GM13977 (cell line): ENCODE measurements at places on chromosomes 3 and 15.

DNA sequence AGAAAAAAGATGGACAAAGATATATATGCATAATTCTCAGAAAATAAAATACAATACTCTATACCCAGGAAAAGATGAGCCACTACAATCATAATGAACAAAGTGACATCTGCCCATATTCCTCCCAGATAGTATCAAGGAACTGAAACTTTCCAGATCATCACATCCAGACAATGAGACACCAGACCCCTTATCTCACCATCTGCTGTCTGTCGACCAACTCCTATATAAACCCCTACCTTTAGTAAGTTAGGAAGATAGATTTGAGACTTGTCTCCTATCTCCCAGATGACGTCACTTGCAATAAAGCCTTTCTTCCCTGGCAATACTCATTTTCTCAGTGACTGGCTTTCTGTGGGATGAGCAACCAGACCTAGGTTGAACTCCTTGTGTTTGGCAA, 1071.6 kb downstream of the PLOD2 start:
- DNase-seq = no peak

- DNase-seq = no peak
These were observed 12.0 kb downstream of the TKT start for GRCh38 chr3:53243785-53244184.

DNA sequence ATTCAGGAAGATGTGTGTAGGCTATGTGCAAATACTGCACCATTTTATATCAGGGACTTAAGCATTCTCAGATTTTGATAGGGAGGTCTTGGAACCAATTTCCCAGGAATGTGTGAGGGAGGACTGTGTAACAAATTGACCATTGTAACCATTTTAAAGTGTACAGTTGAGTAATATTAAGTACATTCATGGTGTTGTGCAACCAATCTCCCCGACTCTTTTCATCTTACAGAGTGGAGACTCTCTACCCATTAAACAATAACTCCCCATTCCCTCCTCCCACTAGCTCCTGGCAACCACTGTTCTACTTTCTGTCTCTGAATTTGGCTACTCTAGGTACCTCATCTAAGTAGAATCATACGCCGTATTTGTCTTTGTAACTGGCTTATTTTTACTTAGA, 5.1 kb downstream of the RCN2 start:
- no peak for DNase-seq

GRCh38 chr15:41999290-42000285, 21.3 kb downstream of the PLA2G4E start:
- DNase-seq = no peak

DNA sequence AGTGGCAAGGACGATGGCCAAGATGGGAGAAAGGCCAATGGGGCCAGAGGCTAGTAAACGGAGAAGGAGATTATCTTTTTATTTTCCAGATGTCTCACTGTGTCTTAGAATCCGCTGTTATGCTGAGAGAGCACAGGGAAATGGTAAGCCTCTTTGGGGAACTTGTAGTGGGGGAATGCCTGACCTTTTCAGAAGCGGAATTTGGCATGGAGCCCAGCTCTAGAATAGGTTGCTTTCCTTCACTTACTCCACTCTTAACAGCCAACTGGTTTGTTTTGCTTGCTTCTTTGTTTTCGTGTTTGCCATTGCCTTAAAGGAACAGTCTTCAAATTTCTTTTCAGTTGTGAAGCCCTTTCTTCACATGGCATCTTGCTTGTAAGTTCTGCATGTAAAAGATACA, 316.2 kb upstream of the THRB start:
- DNase-seq = no peak

- DNase-seq = no peak
These were observed 8.4 kb downstream of the CERS3 start for GRCh38 chr15:100520132-100520921.

GRCh38 chr3:71876135-71877105, 91.5 kb upstream of the PROK2 start:
- DNase-seq = no peak

DNA sequence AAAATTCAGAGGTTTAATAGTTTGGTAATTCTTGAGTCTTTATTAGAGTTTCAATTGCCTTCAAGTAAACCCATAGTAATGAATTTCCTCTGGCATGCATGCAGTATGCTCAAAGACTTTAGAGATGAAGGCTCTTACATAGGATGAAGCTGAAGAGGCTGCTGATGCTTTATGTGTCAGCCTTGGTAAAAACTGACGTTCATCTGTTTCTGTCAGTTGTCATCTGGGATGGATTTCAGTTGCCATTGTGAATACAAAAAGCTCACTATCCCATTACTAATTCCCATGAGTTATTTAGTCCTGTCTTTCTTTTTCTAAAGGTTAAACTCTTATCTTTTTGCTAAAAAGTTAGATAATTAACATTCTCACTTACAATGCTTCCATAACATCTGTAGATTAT, 136.9 kb upstream of the GBE1 start:
- DNase-seq = no peak

DNA sequence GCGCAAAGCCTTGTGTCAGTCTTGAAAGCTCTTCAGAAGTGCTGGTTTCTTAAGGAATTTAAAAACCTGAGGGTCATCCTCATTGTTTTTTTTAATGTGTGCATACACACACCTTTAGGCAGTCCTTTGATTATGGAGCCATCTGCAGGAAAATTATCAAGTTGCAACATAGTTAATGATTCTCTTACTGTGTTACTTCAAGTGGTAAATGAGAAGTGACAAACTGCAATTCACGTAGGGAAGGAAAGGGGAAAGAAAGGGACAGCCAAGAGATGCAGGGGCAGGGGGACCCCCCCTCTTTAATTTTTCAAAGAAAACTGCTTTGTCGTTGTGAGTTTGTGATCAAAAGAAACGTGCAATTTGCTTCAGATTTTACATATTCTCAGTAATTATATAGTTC, 162.4 kb upstream of the CGNL1 start:
- peak; percentile 4 for DNase-seq

DNA sequence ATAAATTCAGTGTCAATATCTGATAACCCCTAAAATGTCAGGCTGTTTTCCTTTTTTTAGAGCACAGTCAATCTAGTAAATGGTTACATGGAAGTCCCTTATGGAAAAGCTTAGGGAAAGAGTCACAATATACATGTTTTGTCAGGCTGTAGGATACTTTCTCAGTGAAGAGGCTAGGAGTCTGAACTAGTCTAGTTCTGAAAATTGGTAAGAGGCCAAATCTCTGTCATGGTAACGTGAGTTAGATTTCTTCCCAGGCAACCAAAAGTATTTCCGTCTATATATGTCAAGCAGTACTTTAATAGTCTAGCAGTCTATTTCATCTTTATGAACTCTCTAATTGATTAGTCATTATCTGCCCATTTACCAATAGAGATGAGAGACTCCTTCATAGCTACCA, 215.9 kb upstream of the LRRC3B start:
- DNase-seq = no peak

DNA sequence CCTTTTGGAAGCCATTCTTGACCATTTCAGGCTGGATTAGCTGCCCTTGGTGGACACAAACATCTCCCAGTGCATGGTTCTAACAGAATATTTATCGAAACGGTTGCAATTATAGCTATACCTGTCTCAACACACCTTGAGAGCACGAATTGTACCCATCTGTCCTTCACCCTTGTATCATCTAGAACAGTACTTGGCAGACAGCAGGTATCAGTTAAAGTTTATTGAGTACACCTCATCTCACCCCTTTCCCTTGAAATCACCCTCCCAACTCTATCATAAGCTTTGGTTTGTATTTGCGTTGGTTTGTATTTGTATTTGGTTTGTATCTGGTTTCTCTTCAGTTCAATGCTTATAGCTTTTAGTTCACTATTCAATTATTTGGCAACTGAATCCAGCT, 12.4 kb downstream of the TSPAN3 start:
- no peak for DNase-seq

GRCh38 chr15:83983634-83984458, 251.7 kb upstream of the GOLGA6L4 start:
- DNase-seq = peak; percentile 49

DNA sequence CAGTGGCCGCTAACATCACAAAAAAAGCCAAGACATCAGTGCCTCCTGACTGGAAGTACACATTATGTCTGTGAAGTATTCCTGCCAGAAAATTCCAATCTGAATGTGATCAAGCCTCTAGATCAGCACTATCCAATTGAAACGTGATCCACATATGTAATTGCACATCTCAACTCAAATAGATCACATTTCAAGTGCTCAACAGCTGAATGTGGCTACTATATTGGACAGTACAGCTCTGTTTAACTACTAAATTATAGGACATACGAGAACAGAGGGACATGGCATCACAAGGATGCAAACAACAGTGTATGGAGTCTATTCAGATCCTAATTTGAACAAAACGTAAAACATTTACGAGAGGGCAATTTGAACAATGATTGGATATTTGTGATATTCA, 542 bp upstream of the UBAP1L start:
- no peak for DNase-seq

DNA sequence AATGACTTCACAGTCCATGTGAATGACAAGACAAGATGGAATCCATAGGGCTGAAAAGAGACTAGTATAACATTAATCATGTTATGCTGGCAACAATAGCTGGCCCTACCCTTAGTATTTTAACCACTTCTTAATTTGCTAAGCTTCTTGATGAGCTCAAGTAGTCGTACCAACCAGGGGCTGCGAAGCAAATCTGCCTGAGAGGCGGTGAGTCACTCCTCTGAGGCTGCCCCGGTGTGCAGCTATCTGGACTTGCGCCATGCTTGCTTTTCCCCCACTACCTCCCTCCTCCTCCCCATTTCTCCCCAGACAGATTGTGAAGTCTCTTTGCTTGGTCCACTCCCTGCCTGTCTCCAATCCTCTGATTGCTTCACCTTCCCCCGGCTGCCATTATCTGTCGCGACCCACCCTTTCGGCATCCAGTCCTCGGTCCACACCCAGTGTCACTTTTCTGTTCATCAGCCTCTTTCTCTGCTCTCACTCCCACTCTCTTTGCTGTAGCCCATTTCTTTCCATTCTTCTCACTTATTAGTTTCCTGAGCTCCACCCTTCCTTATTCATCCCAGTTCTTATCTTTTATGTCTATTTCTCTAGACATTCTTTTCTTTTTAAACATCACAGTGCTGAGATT, 42.7 kb downstream of the DUT start:
- no peak for DNase-seq

DNA sequence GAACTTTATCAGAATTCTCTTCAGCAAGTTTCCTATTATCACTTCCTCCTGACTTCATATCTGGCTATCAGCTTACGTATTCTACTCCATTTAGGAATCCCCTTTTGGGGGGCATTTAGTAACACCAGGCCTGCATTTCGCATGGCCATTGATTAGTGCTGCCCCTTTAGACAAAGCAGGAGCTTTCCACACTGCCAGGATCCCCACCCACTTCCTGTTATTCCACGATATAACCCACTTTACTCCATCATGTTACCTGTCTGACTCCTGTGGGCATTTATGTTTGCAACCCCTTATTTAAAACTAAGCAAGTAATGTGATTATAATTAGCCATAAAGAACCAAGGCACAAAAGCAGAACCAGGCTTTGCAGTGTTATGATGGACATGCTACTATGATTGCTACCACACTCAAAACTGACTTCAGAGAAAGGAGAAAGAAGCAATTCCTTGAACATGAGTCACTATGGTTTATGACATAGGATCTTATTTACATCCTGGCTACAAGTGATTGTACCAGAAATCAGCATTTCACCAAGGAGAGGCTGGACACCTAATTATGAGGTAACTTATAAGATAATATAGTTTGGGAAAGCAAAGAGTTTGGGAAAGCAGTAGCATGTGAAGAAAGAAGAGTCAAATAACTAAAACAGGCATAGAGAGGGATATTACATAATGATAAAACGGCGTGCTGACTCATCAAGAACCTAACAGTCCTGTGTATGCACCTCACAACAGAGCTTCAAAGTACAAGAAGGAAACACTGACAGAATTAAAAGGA, 96.3 kb downstream of the IGSF11 start:
- no peak for DNase-seq

DNA sequence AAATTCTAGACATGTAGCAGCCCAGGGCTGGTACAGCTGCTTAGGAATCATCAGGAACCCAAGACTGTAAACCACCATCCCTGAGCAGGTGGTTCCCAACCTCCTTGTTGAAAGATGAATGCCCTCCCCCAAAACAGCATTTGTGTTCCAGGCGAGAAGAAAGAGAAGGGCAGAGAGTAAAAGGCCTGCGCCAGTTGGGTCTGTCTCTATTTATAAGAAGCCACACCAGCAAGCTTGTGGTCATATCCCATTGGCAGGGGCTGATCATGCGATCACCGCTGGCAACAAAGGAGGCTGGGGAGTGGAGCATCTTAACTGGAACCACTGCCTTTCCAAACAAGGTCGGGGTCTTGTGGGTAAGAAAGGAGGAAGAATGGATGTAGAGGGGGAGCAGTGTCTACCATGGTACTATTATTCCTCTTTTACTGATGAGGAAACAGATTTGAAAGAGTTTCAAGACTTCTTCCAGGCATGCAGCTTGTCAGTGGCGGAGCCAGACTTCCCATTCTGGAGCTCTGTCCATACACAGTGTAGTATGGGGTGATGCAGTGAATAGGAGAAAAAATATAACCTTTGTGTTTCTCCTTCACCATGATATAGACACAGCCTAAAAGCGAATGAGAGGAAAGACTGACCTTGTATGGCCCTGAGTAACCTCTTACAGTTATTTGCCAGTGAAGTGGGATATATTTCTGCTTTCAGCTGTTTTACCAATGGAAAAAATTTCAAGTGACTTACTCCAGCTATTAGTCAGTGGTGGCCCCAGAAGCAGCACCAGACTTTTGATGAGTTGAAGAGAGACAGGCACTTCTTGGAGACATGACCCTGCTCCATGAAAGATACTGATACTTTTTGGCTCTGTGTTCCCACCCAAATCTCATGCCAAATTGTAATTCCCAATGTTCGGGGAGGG, 222.6 kb downstream of the ABHD5 start:
- no peak for DNase-seq

GRCh38 chr3:37519661-37520060, 342.0 kb upstream of the CTDSPL start:
- DNase-seq = no peak

DNA sequence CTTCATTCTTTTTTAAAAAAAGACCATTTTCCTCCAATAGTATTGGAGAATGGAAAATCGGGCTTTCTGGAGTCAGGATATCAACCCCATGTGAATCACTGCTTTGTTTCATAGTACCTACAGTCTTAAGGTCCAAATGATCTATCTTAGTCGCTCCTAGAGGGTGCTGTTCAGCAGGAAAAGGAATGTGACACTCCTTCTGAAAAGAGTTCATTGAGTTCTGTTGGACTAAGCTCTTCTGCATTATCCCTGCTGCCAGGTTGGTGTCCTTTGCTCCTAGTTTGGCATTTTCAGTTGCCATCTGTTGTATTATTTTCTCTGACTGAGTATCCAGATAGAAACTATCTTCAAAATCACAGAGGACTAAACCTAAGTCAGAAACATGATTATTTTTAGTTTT, 57.2 kb downstream of the POLQ start:
- DNase-seq = no peak
